ENCODE measurements at places on chromosomes 4 and X.

- DNase-seq: no peak
Measured at GRCh38 chrX:52341493-52341892, 27.3 kb upstream of the XAGE2 start.

DNA sequence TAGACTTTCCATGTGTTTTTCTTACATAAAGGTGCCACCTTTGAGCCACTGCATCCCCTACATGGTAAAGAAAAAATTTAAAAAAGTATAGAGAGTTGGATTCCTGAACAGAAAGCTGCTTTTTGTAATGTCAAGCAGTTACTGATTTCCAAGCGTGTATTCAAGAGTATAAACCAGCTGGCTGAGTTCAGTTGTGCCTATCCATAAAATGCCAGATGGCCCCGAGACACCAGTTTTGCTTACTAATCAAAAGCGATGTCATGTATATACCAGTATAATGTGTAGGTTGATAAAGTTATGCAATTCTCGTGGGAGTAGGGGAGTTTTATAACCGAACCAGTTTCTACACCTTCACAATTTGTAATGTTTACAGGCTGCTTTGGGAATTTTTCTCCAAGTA lies 26.2 kb upstream of the PNPLA4 start:
- DNase-seq: no peak

DNA sequence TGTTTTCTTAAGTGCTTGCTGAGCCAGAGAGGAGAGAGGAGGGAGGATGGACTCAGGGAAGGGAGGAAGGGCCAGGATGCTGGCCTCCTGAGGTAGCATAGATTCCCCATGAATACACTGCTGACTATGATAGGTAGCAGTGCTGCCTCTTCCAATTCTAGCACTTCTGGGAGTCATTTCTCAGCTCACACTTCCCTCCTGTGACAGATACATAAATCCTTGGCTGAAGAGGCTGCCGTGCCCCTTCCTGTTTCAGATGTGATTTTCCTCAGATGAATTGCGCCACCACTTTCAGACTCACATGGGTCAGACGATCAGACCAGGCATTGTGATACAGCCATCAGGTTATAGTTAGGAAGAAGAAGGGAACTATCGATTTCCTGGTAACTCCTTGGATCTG lies 22.4 kb downstream of the TSC22D3 start:
- no peak for DNase-seq

- no peak for DNase-seq
Measured at GRCh38 chr4:176988226-176988625, 195.5 kb upstream of the VEGFC start.

DNA sequence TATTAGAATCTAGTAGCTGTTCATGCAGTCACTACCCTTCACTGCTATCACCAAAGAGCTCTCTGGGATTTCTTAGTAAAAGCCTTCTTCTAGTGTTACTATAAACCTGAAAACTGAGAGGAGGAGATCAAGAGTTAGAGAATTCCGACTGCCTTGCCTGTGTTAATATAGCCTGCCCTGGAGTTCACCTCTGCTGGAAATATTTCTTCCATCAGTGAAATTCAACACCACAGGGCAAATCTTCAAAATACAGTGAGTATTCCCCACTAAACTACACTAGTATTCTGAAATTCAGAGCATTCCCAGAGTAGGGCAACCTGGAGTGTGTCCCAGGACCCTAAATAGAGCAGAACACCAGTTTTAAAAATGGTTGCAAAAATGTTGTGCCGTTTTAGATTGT lies 301.1 kb downstream of the ARHGAP24 start:
- no peak for DNase-seq

GRCh38 chrX:1327651-1328304 lies 8.8 kb upstream of the IL3RA start:
- DNase-seq: no peak

GRCh38 chr4:10184501-10184938 lies 67.9 kb upstream of the WDR1 start:
- DNase-seq: no peak

DNA sequence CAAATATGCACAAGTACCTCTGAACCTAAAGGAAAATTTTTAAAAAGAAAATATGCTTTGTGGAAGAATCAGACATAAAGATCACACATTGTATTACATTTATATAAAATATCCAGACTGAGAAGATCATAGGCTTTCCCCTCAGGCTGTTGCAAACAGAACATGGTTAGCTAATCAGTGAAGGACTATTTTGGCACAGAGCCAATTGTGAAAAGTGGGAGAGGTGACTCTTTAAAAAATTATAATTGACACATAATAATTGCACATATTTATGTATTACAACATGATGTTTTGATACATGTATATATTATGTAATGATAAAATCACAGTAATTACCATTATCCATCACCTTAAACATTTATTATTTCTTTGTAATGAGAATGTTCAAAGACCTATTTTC lies 44.1 kb upstream of the FOXR2 start:
- no peak for DNase-seq

DNA sequence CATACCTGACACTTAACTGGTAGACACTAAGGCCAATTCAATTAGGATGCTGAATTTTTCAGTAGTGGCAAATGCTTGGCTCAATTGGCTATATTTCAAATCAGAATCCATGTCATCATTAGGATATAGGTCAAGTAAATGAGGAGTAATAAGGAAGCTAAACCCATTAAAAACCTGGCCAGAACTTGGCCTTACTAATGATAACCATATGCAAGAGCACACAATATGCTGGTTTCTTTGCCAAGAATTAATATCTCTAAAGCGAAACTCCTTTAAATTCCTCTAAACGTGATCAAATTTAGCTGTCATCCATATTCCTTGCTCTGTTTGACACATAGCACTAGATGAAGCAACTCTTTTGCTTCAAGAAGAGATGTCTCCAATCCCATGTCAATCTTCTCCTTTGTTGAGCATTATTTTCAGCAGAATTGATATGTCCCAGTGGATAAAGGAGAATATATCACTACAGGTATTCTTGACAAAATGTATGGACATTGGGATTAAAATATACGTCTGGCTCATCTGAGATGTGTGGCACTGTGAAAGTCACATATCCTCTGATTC lies 206.1 kb upstream of the ANKRD50 start:
- no peak for DNase-seq

GRCh38 chr4:105808750-105809041 lies 86.6 kb upstream of the NPNT start:
- no peak for DNase-seq

- DNase-seq: no peak
Measured at GRCh38 chrX:50680990-50681389, 133.0 kb downstream of the SHROOM4 start.

GRCh38 chr4:176259330-176260090 lies 9.5 kb downstream of the ASB5 start:
- DNase-seq: no peak

GRCh38 chrX:17779434-17779833 lies 42.1 kb downstream of the SCML1 start:
- DNase-seq: no peak

DNA sequence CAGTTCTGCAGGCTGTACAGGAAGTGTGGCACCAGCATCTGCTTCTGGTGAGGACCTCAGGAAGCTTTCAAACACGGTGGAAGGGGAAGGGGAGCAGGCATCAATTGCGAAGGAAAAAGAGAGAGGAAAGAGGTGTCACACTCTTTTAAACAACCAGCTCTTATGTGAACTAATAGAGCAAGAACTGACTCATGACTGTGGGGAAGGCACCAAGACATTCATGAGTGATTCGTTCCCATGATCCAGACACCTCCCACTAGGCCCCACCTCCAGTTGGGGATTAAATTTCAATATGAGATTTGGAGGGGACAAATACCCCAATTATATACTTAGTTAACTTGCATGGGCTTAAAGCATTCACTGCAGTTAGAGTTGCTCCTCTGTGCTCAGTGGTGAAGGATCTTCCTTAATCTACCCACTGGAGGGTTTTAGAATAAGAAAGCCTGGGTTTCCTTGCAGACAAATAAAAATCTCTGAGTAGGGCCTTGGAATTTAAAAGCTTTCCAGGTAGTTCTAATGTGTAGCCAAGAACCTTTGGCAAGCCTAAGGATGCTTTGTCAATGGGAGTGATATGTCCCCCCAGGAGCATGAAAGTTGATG lies 60.0 kb downstream of the SYNPO2 start:
- no peak for DNase-seq

- peak; percentile 1 for DNase-seq
Measured at GRCh38 chrX:136577552-136577951, 45.5 kb downstream of the VGLL1 start.

DNA sequence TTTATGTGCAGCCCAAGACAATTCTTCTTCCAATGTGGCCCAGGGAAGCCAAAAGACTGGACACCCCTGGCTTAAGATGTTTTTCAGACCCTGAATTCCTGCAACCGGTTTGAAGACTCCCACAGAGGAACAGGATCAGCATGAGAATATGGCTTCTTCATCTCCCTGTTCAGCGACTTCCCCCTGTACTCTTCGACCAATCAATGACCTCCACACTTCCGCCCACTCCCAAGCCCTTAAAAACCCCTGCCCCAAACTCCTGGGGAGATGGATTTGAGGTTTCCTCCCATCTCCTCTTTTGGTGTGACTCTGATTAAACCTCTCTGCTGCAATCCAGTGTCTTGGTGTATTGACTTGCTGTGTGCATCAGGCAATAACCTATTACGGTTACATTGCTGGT lies 344.4 kb downstream of the NR3C2 start:
- DNase-seq: no peak

DNA sequence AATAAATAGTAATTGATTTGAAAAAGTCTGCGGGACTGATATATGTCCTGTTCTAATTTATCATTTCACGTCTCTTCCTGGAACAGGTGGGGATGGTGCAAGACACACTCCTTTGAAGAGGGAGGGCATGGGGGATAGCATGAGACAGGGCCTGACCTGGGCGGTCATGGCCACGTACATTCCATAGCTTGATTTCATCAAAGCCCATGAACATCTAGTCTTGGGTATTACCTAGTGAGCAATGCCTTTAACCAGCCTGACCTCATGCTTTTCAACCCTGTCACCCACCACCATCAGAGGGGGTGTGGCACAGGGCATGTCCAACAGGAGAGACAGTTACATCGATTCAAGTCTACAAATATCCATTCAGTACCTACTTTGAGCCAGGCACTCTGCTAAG lies 52.3 kb upstream of the HOPX start:
- DNase-seq: no peak

GRCh38 chrX:124212622-124213021 lies 119.8 kb upstream of the TEX13D start:
- no peak for DNase-seq

GRCh38 chr4:140875746-140876452 lies 119.7 kb upstream of the TBC1D9 start:
- DNase-seq: no peak

DNA sequence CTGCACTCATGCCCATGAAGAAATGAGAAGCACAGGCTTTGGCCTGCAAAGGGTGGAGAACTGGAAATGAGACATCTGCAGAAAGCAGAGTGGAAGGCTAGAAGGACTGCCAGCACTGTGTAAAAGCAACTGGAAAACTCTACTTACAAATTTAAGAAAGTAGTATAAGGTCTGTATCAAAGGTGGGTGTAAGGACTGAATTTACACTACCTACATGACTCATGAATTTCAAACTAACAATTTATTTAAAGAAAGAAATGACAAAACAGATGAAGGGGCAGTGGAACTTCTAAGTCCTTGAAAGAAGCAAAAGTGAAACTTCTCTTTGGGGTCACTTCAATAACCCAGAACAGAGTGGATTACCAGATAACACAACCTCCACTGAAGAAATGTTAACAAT lies 71.2 kb downstream of the SLC10A7 start:
- DNase-seq: no peak

- DNase-seq: no peak
Measured at GRCh38 chr4:141016117-141016798, 117.0 kb downstream of the RNF150 start.

GRCh38 chr4:2832309-2832980 lies 11.2 kb upstream of the ADD1 start:
- DNase-seq: no peak

GRCh38 chr4:167028976-167029375 lies 205.3 kb downstream of the SPOCK3 start:
- no peak for DNase-seq

- no peak for DNase-seq
Measured at GRCh38 chr4:25310066-25310802, 2.3 kb upstream of the ZCCHC4 start.

DNA sequence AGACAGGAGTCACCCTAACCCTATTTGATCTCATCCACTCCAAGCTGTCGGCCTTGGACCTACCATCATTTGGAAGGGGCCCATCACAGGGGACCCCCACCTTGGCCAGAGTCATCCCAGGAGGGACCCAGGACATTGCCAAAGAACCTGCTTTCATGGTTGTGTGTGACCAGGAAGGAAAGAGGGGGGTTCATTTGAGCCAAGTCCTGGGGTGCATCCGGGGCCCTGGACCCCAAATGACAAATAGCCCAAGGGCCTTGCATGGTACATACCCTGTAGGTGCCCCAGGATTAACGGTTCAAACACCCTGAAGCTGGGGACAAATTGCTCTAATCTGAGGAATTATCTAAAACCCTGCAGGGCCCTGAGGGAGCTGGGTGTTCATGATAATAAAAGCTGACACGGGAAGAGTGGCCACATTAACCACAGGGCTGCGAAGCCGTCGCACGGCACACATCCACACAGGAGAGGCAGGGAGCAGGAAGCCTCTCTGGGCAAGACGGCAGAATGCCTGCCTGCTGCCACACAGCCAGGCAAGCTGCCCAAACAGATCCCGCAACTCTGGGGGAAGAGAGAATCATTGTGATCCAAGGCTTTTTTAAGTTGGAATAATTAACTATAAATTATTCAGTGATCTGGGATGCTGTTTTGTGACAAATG lies 28.2 kb upstream of the PPP2R2C start:
- no peak for DNase-seq

DNA sequence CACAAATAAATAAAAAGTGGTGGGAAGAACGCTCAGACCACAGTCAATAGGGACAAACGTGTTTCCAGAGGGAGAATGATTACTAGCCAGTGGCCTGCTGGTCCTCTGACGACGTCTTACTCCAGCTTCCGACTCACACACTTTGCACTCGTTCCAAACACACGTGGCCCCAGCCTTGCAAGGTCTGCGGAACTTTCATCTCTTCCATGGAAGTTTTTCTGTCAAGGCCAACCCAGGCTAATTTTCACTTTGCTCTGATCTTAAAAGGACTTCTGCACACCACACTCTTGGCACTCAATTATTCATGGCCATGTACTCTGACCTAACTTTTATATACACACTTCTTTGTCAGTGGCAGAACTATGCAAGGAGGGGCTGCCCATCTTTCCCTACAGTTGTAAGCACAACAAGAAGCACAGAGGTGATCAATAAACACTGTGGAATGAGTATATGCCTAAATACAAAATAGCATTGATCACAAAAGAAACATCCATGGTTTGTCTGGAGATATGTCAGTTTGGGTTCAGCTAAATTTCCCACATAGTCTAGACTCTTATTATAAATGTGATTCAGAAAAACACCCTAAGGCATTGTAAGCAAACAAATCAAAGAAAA lies 69.4 kb downstream of the STX18 start:
- DNase-seq: no peak

GRCh38 chr4:119116925-119117900 lies 18.4 kb upstream of the MYOZ2 start:
- no peak for DNase-seq

DNA sequence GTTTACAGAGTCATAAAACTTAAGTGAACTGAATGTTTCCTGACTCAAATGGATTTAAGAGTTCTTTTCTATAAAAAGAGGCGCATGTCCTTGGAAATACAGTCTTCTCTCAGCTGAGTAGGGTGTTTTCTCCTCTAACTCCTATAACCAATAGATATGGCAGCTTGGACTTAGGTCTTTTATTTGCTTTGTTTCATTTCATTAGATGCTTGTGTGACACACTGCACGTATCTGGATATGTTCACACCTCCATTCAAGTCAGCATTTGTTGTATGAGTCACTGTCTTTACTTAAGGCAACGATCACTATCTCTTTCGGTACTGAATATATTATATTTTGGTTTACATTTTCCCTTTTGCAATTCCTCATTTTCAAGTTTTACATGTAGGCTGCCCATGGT lies 136.6 kb downstream of the ARSF start:
- no peak for DNase-seq
